ENCODE measurements at places on chromosomes 6 and 20.

- no peak for DNase-seq
Observed at GRCh38 chr20:44900231-44900854, 9.5 kb upstream of the PABPC1L start.

DNA sequence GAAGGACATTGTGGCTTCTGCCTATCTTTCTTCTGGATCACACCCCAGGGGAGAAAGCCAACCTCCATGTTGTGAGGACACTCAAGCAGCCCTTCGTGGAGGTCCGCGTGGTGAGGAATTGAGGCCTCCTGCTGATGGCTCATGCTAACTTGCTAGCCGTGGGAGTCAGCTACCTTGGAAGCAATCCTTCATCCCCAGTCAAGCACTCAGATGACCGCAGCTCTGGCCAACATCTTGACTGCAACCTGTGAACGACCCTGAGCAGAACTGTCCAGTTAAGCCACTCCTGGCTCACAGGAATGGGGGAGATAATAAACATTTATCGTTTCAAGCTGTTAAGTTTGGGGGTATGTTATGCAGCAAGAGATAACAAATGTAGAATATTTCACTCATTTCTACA, 10.9 kb upstream of the CNKSR3 start:
- no peak for DNase-seq

DNA sequence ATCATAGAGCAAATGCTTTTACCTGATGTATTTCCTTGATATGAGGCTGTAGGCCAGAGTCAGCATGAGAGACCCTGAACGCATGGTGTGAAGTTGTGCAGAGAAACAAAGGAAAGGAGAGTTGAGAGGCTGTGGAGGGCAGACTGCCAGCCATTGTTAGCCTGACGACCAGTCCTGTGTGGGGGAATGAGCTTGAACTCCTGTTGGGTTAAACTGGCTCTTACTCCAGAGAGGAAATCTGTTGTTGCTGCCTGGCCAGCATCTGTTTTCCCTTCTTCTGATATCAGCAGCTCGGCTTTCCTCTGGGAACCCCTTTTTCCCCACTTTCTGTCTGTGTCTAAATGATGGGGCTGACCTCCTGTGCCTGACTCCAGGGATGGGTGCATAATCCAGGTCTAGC, 158.2 kb upstream of the ZFP64 start:
- no peak for DNase-seq

GRCh38 chr6:125377621-125378020, 75.9 kb upstream of the HDDC2 start:
- no peak for DNase-seq

DNA sequence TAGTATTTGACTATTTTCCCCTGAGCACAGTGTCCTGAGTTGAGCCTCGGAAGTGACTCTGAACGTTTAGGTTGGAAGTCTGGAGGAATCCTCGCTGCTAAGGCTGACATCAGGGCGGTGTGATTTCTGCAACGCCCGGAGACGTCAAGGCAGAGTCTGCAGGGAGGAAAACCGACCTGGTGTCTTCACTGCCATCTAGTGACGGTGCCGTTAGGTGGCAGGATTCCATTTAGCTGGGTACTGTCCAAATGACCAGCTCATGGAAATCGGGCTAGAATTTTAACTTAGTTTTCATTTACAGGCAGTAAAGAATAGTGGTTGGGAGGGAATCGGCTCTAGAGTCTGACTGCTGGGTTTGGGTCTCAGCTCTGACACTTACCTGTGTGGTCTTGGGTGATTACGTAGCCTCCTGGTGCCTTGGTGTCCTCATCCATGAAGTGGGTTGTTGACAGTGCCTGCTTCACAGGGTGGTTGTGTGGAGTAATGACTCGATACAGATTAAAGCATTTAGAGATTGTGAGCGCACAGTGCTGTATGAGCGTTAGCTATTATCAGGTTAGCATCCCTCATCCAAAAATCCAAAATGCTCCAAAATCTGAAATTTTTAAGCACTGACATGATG, 35.0 kb downstream of the FOXF2 start:
- DNase-seq: no peak

GRCh38 chr6:116444092-116444491, 17.1 kb upstream of the CALHM6 start:
- no peak for DNase-seq

- DNase-seq: no peak
Observed at GRCh38 chr20:10549511-10549910, 114.4 kb downstream of the SLX4IP start.

DNA sequence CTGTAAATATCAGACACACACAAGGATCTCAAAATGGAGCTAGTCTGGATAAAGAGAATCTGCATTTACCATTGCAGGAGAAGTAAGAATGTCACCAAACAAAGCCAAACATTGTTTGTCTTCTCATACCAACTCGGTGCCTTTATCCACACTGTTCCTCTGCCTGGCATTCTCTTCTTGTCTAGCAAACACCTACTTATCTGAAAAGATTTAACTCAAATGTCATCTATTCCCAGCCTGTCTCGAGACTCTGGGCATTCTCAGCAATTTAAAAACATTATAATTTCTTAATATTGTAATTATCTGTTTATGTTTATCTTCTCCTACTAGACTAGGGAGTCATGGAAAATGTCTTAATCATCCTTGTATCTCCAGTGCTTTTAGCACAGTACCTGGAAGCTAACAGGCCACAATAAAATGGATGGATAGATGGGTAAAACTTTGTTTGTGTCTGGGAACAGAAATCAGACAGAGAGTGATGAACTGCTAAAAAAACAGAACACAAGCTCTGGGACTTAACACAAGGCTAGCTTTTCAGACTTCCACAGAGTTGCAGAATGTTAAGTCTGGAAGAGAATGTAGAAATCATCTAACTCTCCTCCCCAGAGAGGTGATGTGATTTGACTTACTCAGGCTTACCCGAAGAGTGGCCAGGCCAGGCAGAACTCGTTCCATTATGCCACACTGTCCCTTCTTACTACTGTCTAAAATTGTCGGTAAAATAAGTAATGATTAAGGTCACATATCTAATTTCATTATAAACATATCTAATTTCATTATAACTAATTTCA, 42.3 kb upstream of the FAM83C start:
- DNase-seq: no peak

DNA sequence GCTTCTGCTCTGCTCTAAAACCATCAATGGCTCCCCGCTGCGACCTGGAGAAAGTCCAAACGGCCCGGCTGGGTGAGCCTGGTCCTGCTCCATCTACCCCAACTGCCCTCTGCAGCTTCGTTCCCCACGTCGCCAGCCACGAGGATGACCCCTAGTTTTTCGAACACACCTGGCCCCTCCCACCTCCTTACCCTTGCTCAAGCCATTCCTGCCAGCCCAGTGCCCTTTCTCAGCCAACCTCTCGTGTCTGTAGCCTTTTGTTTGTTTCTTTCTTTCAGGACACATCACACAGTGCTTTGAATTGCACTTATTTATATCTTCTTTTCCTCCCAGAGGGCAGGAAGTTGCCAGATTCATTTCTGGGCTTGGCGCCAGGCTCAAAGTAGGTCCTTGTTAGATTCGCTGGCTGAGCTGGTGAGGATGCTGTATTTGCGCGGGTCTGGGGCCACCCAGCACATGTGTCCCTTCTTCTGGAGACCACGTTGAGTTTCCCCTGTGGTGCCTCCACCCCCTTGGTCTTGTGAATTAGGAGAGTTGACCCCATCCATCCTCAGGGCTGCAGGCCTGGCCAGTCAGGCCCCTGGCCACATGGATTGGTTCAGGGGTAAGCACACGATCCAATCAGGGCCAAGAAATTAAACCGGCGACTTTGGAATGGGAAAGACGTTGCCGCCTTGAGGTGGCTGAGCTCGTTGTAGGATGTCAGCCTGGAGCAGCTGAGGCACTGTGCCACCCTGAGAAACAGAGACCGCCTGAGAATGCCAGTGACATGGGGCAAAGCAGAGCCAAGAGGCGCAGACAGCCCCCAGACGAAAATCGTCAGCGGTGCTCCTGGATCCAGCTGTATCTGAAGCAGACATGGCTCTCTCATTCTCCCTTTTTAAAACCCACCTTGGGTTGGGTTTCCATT, 156.0 kb downstream of the CEBPB start:
- no peak for DNase-seq

DNA sequence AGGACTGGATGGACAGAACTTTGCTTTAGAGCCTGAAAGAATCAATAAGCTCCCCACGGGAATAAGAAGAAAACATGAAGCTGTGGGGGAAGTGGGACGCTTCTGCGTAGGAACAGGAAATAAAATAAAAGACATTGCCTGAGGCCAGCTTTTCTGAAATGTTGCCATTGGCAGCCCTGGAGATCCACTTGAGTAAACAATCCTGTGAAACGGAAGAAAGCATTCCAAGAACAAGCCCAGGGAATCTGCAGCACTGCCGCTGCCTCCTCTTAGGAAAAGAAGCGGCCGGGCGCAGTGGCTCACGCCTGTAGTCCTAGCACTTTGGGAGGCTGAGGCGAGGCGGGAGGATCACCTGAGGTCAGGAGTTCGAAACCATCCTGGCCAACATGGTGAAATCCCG, 182.3 kb upstream of the RALGAPA2 start:
- no peak for DNase-seq

- no peak for DNase-seq
Observed at GRCh38 chr20:63233924-63234323, 1.8 kb upstream of the BIRC7 start.

GRCh38 chr6:14200047-14200446, 82.5 kb downstream of the CD83 start:
- no peak for DNase-seq

DNA sequence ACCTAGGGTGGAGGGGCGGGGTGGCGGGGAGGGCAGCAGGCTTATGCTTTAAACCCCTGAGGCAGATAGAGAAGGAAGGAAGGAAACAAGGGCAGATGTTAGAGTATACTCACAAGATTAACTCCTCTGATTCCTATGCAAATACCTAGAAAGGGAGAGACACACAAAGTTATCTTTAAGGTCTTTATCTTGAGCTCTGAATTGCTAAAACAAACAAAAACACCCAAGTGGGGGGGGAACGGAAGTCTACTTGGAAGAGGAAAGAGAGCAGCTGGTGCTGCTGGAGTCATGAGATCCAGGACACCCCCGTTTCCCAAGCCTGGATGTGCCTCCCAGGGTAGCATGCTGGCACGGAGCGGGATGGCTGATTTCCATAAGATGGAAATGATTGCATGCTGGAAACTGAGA, 43.4 kb downstream of the PLAGL1 start:
- no peak for DNase-seq

GRCh38 chr20:17542993-17543412, 11.8 kb upstream of the BFSP1 start:
- no peak for DNase-seq

- DNase-seq: no peak
Observed at GRCh38 chr6:65072500-65072899, 634.5 kb downstream of the EYS start.

DNA sequence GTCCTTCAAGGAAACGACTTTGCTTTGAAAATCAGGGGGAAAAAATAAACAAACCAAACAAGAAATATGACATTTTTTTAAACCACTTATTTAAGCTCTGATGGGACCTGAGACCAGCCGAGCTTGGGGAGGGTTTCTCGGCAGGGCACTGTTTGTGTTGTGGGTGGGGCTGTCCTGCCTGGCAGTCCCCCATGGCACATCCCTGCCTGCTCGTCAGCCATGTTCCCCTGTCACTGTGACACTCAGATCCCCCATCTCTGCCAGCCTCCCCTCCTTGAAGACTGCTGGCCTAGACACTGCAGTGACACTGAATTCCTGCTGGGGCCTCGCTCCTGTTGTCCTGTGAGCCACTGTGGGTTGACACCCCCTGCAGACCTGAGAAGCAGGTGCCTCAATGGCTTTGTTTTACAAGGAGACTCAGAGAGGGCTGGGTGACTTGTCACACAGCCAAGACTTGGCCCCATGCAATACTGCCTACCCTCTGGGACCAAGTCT, 95.1 kb upstream of the PTPN1 start:
- DNase-seq: no peak

- no peak for DNase-seq
Observed at GRCh38 chr6:166335378-166336302, 6.7 kb downstream of the SFT2D1 start.

DNA sequence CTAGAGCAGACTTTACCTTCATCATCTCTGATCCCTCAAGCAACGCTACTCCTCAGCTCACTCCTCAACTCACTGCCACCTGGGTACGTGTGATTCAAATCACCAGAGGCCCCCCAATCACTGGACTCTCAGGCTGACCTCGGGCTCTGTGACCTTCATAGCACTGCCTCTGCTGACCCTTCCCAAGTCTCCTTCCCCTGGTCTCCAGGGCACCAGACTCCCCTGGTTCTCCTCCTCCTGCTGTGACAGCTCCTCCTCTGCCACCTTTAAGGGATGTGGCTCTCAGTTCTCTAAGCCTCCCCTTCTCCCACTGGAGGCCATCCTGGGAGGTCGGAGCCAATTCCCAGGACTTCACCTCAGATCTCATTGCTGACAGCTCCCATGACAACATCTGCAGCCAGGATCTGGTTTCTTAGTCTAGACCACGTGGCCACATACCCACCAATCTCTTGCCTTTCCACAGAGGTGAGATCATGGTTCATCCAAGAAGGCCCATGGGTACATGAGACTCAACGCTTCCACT, 90.4 kb downstream of the NFATC2 start:
- no peak for DNase-seq

- DNase-seq: no peak
Observed at GRCh38 chr6:27771235-27771634, 141.0 kb downstream of the OR2B2 start.

Data from esophagus squamous epithelium (tissue), 5 donors.